ENCODE measurements at places on chromosomes 11 and 22. TPM values are rescaled to one million over a fixed set of nuclear protein-coding genes. Genes with fewer than 3 reads are reported as not detected.

AKIP1 gene
- 39.5 TPM for total RNA-seq

CHCHD10 gene
- total RNA-seq, result 3.0 TPM

PDE3B gene
- total RNA-seq, result 3.1 TPM

JAML gene
- not detected for total RNA-seq

APOBEC3G gene
- total RNA-seq, result 7.0 TPM

DRD4 gene
- not detected for total RNA-seq

ART1 gene
- not detected for total RNA-seq
